ENCODE measurements at places on chromosomes 3 and 15.

DNA sequence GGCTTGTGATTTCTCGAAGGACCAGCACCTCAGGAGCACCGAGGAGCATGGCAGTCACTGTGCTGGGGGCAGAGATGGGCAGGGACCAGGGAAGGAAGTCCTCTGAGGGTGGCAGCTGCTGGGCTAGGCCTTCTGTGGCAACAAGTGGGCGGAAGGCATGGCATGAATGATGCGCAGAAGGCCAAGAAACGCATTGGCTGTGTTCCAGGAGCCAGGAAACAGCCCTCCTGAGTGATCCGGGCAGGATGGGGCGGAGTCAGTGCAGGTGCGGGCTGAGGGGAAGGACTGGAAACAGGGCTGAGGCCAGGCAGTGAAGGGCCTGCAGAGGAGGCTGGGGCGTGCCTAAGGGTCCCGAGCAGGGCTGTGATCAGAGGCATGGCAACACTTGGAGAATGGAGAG is 23.6 kb downstream of the MRPS11 start:
- no peak for DNase-seq

GRCh38 chr3:112597945-112598344 is 36.1 kb downstream of the SLC35A5 start:
- no peak for DNase-seq

DNA sequence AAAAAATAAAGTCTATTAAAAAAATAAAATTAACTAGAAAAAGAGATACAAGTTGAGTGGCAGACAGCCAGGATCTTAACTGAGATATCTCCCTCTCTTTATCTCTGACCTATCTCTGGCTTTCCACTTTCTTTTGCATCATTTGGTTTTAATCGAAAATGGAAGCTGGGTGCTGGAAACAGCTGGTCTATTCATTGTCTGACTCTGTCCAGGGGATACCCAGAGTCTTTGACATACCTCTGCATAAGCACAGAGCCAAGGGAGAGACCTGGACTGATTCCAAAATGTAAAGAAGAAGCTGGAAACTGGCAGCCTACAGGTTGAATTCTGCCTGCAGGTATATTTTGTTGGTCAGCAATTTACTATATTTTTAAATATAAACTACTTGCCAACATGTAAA is 29.6 kb upstream of the CRBN start:
- no peak for DNase-seq

DNA sequence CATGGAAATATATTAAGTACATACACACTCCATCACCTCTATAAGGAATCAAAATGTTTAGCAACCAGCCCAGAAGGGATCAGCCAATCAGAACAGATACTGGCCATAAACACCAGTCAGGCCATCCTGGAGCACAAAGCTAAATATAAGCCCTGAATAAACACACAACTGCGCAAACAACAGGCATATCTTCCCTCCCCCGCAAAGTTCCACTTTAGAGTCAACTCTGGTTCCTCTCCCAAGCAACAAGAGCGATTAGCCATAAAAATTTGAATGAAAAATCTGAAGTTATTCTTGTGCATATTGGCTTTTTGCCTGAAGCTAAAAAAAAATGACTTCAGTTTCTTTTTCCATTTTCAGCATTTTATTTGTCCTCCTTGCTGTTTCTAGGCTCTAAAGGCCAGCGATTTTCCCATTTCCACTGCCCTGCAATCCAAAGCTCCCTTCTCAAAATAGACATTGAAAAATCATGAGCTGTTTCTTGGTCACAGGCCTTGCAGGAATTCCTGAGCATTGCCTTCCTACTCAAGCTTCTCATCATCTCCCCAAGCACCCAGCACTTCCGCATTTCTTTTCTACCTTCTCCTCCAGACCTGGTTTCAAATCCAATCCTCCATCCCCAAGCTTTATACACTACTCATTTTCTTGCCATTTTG is 247.9 kb downstream of the ZMAT3 start:
- DNase-seq, result no peak

GRCh38 chr3:108051005-108051404 is 39.8 kb downstream of the CD47 start:
- no peak for DNase-seq

DNA sequence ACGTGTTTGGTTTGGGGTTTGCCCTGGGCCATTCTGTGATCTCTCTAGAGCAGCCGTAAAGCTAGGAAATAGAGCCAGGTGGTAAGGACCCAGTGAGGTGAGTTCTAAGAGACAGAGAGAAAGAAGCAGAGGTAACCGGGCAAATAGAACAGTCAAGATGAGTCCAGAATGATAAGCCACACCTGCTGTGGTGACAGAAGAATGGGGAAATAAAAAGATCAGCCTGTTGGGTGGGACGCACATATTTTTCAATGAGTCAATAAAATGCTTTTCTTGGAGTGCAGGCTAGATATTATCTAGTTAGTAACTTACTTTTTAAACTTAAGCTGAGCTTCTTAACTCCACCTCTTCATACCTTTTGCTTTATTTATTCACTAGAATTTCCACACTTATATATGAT is 135.0 kb downstream of the NFKBIZ start:
- DNase-seq, result no peak

DNA sequence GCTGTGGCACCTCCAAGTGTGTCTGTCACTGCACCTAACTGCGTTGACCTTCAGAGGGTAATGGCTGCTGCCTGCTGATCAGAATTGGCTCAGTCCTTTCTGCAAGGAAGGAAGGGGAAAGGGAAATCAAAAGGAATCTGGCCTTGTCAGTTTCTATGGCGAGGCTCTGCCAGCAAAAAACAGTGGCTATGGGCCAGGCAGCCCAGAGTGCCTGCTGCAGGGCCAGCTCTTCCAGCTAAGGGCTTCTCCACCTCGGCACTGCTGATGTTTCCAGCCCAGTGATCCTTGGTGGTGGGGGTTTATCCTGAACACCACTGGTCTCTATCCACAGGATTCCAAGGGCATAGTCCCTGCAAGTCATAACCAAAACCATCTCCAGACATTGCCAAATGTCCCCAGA is 184.3 kb downstream of the TJP1 start:
- DNase-seq, result no peak

- DNase-seq, result no peak
These were observed 309.1 kb downstream of the TUSC7 start for GRCh38 chr3:117018655-117019054.

DNA sequence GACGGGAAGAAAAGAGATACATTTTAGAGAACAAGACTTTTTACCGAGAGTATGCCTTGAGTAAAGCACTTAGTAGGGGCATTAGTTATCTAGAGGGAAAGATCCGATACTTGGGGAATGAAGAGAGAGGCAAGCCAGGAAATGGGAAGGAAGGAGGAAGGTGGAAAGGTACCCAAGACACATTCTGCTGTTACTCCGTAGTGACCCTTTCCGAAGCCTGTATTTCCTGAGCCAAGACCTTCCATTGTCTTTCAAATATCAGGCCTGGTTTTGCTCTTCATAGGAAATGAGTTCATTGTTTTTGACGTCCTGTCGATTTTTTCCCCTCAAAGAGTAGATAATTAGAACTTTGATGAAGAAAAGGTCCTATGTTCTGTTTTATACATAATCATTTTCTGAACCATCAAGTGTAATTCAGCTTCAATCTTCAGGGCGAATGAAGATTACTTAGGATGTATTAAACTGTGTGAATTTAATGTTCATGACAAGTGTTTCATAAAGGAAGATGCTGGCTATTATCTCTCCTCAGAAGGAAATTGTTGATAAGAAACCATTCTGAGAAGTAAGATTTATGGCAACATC is 95.7 kb downstream of the PPM1L start:
- no peak for DNase-seq

- no peak for DNase-seq
These were observed 251.7 kb downstream of the KCNMB2 start for GRCh38 chr3:178787960-178788359.

- no peak for DNase-seq
These were observed 50.2 kb downstream of the CA12 start for GRCh38 chr15:63331456-63331855.

- DNase-seq, result peak; percentile 91
These were observed 111.6 kb downstream of the RAB11A start for GRCh38 chr15:65980824-65981456.

DNA sequence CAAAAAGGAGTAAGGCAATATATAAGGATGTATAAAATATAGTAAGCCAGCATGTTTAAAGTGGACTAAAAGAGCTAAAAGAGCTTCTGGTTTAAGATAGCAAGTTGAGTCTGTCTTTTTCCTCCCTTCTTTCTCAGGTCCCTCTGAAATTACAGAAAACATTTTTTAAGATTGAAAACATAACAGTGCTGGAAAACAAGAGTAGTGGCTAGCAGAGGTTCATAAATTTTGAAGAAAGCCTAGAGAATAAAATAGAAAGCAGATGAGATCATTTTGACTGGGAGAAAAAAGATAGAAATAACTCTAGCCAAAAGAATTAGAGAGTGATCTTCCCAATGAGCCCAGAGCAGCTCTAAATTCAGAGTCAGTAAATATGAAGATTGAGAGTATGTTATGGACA is 41.9 kb downstream of the ATP8B4 start:
- no peak for DNase-seq

DNA sequence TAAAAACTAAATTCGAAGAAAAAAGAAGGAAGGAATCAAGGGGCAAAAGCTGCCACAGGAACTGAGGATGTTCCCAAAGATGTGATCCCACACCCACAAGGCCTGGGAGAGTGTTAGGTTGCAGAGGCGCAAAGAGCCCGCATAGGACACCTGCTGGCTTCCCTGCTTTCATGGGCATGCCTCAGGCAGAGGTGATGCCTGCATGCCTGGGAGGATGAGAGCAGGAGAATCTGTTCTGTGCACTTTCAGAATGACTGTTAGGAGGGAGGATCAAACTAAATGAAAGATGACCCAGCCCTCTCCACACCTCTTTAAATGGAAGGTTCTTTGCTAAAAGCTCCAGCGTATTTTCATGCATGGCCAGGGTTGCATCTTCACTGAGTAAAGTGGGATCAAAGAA is 162.4 kb downstream of the PLCL2 start:
- no peak for DNase-seq

GRCh38 chr3:49415931-49416601 is 3.8 kb downstream of the TCTA start:
- DNase-seq, result no peak

DNA sequence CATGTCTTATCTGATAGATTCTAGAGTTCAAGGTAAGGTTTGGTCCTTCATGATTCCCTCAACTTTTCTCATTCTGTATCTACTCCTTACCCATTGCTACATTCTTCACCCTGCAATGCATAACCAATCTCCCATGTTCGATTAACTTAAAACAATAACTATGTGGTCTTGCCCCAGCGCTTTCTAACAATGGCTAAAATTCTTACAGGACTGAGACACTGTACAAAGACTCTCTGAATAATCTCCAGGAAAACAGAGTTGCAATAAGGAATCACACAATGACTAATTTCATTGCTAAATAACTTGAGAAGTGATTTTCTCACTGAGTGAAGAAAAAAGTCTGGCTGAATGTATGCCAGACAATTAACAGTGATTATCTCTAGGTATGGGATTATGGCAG is 69.6 kb upstream of the FAM174B start:
- no peak for DNase-seq

- peak; percentile 64 for DNase-seq
These were observed 63.0 kb downstream of the SH3BP5 start for GRCh38 chr3:15269091-15269989.

GRCh38 chr3:47036145-47036544 is 56.7 kb downstream of the NBEAL2 start:
- no peak for DNase-seq

GRCh38 chr15:36884518-36884875 is 215.9 kb downstream of the MEIS2 start:
- no peak for DNase-seq

GRCh38 chr15:72242775-72243370 is 11.9 kb upstream of the PKM start:
- no peak for DNase-seq

- no peak for DNase-seq
These were observed 92.4 kb downstream of the OXNAD1 start for GRCh38 chr3:16357186-16358121.

- DNase-seq, result no peak
These were observed 126.8 kb downstream of the KCNAB1 start for GRCh38 chr3:156246961-156247725.

GRCh38 chr3:37531066-37531720 is 330.5 kb upstream of the CTDSPL start:
- no peak for DNase-seq

GRCh38 chr15:85361323-85361722 is 19.1 kb upstream of the AKAP13 start:
- no peak for DNase-seq

DNA sequence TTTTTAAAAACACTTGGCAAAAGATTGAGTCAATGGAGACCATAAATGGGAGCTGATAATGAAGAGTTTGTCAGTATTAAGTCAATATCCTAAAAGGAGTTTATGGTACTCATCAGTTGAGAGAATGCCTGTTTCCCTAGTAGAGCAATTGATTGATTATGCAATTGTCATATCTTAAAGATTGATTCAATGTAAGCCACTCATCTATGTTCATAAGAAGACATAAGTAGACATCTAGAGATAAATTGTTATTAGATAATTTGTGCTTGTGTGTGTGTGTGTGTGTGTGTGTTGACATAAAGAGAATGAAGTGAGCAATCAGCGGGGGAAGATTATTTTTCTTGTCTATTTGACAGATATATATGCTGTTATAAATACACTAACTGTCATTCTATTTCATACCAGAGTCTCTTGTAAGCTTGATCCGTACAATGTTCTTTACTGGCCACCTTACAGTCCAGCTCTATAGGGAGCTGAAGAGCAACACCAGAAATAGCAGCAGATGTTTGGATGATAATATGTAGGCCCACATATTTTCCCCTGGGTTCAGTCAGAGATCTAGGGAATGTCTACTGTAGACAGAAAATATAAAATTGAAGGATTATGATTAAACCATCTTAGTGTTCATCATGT is 848.6 kb upstream of the EPHA6 start:
- no peak for DNase-seq

Measured in AG08396 (cell line).